ENCODE measurements at places on chromosomes 11 and 22.

DNA sequence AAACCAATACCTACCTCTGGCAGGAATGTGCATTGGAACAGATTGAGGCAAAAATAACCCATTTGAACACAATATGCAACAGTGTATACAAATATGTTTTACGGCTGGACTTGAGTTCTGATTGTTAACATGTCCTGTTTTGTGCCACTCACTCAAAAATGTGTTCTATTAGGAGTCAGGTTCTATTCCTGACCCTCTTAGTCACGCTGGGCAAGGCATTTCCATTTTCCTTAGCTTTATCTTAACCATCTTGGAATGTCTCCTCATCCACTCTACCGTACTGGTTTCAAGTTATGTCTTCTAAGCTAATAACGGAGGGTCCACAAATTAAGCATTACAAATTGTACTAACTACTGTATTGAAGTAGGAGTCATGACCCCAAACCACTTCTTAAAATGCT is 78.6 kb downstream of the MAML2 start:
- no peak for DNase-seq

DNA sequence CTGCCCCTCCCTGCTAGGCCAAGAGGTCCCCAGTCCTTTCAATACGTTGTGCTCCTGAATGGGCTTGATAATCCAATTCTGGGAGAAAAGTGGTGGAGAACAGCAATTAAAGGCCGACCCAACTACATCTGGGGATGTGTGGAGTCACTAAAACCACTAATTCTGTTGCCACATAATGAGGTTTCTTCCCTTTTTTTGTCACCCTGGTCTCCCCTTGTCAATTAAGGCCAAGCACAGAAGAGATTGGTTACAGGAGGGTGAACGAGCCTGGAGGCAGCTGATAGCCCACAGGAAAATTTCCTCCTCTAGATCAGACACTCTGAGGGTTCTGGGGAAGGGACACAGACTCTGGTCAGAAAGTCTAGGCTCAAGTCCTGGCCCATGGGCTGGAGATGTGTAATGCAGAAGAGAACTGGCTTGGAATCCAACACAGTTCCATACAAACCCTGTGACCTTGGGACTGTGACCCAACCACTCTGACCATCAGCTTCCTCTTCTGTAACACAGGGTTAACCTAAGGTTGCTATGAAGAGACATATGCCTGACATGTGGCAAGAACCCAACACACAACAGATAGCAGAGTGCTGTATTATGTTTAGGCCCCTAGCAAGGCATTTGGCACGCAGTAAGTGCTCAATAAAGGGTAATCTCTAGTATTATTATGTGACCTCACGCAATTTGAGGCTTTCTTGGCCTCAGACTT is 146.4 kb downstream of the CHST1 start:
- no peak for DNase-seq

DNA sequence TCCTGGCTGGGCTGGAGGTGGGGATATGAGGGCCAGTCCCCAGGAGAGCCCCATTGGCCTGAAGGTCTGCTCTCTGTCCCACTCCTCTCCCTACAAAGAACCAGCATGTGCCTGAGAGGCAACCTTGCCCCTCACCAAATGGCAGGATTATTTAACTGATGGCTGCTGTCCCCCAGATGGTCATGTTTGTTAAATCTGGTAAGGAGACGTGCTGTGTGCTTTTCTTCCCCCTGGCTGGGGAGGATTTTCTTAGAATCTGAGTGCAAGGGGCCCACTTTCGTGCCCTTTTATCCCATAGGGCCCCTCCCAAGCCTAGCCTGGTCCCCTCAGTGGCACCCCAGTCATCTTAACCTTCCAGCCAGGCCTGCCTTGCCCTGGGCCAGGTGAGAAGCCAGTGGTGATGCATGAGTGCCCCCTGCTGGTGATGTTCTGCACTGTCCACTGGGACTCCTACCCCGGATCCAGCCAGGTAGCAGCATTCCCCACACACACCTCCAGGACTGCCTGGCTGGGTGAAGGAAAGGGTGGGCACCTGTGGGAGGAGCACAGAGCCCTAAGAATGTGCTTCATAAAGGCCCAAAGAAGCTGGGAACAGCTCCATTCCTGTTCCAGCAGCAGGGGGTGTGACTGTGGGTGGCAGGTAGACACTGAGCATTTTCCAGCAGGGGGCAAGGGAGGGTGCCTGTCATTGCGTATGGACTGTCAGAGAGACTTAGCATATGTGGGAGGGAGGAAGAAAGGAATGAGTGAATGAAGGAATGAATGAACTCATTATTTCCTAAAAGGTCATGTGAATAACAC is 28.9 kb downstream of the MFNG start:
- peak; percentile 74 for DNase-seq

DNA sequence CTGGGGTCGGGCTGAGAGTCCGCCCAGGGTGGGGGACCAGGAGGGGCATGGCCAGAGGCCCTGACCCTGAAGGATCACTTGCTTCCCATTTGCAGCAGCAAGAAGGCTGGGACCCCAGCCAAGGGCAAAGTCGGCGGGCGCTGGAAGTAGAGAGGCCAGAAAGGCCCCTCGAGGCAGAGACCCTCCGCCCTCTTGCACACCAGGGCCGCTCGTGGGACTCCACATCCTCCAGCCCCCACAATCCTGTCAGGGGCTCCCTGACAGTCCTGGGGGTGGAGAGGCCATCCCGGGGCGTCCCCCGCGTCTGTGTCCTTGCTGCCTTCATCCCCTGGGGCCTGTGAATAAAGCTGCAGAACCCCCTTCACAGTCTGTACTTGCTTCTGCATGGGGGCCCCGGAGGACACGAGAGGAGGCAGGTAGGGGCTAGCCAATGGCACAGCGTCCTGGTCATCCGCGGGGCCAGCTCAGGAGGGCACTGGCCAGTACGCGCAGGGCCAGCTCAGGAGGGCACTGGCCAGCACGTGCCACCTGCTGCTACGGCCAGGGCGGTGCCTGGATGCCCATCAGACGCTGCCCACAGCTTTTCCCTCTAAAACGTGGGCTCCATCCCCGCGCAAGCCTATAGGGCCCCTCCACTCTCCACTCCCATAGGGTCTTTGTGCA is 8.7 kb upstream of the MRPL23 start:
- DNase-seq: peak; percentile 60

DNA sequence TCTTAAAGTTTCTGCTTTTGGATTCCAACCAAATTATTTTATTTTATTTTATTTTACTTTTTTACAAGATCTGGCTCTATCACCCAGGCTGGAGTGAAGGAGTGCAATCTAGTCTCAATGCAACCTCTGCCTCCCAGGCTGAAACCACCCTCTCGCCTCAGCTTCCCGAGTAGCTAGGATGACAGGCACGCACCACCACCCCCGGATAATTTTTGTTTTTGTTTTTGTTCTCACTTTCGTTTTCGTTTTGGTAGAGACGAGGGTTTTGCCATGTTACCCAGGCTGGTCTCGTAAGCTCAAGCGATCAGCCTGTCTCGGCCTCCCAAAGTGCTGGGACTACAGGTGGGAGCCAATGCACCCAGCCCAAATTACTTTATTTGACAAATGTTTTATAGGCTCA is 219.8 kb downstream of the ETS1 start:
- DNase-seq: no peak

DNA sequence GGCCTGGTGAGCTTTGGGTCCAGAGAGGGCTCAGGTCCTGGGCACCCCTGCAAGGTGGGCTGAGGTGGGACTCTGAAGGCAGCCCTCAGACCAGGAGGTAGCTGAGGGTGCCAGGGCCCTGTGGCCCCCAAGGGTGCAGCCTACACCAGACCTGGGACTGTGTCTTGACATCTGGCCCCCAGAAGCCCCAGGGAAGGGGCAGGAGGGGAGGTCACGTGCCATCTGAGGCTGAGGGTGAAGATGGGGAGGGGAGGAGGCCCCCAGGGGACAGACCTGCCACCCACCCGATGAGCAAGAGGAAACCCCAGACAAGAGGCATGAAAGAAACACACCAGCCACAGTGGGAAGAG is 520.2 kb downstream of the BRD1 start:
- no peak for DNase-seq

DNA sequence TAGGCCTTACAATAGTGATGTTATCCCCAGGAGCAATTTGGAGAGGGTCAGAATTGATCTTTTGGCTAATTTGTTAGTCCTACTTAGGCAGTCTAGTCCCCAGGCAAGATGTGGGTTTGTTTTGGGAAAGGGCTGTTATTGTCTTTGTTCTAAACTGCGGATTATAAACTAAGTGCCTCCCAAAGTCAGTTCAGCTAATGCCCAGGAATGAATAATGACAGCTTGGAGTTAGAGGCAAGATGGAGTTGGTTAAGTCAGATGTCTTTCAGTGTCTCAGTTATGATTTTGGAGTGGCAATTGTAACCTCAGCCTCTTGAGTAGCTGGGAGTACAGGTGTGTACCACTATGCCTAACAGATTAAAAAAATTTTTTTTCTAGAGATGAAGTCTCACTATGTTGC is 7.3 kb upstream of the CLNS1A start:
- no peak for DNase-seq

DNA sequence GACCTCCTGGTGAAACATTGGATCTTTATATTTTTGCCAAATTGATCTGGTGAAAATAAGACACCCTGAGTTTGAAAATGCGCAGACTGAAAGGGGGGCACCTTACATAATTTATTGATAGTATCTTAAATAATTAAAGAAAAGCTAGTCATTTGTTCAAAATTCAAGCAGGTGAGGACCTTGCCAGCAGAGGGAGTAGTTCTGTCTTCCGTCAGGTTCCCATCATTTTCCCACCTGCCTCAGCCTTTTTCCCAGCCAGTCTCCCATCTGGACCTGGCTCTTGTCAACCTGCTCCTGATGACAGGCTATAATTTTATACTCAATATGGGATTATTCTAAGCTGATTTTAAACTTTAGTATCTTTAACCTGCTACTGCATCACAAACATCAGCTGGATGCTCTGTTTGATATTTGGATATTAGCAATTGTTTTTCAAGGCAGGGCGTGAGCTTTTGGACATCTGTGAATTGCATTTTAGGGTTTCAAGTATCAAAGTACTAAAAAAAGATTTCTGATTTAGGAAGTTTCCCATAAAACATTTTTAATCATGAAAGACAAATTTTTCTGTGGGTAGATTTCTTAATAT is 132.0 kb downstream of the ELP4 start:
- DNase-seq: no peak

GRCh38 chr11:79747406-79747805 is 306.6 kb upstream of the TENM4 start:
- DNase-seq: no peak

DNA sequence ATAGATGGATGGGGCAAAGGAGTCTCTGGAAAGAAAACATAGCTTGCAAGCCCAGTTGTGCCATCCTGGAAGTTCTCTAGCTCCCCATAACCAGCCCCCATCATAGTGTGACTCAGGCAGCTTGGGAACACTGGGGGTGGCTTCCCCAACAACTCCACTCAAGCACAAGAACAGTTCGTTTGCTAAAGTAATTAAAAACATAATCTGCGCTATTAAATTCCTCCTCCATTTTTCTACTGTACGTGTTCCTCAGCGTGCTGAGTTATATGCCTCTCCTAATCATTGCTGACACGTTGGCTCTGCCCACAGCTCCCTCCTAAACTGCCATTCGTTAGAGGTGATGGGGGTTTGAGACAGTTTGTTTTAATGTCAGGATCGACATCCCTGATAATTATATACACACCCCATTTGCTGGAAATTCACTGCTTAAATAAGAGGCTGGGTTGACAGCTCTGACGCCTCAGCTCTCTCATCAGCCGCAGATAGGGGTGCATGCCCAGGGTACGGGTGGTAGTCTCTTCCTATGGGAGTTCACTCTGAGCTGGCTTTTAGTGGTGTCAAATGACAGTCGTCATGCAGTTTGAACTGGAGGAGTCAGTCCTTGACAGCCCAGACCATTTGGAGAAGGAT is 59.5 kb upstream of the SEZ6L start:
- DNase-seq: no peak

- no peak for DNase-seq
These were observed 17.7 kb downstream of the CBL start for GRCh38 chr11:119223856-119224255.

DNA sequence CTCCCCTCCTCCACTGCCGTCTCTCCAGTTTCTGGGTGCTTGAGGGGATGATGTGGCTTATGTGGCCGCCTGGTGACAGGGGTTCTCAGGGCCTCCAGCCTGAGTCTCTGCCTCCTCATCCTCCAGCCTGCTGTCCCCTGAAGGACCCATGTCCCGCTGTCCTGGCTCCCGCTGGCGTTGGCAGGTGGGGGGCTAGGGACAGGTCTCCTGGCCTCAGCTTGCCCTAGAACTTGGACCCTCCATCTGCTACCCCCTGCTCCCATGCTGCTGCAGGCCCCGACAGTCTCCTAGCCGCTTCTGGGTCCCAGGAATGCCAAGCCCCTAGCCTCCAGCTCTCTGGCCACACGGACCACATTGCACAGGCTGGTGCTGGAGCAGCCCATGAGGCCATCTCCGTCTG is 13.9 kb upstream of the CELSR1 start:
- peak; percentile 36 for DNase-seq

GRCh38 chr22:44288913-44289312 is 23.8 kb downstream of the SHISAL1 start:
- DNase-seq: no peak

DNA sequence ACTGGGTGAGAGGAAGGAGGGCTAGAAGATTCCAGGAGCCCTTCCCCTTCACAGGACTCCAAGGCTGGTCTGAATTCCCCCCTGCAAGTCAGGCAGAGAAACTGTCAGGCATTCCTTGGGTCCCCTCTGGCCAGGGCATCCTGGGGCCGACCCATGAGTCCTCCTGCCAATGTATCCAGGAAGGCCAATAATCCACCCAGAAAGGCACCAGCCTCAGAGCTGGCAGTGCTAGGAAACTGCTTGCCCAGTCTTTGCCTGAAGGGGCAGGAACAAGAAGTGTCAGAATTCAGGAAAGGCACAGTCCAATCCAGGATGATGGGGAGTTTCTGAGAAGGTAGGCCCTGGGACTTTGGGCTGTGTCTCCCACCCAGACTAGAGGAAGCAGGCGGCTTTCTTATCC is 41.0 kb downstream of the BUD13 start:
- DNase-seq: no peak

GRCh38 chr11:86089659-86090058 is 20.8 kb upstream of the PICALM start:
- DNase-seq: no peak

DNA sequence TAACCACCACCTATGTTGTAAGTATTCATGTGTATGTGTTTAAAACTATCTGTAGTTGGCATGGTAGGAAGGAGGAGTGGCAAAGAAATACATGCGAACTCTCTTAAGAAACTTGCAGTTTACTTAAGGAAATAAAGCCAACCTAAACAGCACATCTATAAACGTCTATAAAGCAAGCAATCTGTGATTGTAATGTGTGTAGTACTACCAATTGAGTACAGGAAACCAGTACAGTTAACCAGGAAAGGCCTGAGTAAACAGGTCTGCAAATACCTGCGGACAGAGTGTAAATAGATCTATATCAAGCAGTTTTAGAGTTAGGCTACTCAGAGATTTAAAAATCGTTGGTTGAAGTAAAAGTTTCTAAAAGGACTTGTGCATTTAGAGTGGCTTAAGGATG is 59.5 kb upstream of the AMOTL1 start:
- DNase-seq: no peak

Data from psoas muscle (tissue), 8 donors.